Left forelimb (tissue), 1 donor: ENCODE measurements at places on chromosomes 4 and X.

- DNase-seq: peak; percentile 92
Measured at GRCh38 chr4:159102622-159103383, at the start of gene RAPGEF2. RAPGEF2 (plus strand) TSS chr4:159103079; CDS start chr4:159104163, 1,084 bp downstream.

DNA sequence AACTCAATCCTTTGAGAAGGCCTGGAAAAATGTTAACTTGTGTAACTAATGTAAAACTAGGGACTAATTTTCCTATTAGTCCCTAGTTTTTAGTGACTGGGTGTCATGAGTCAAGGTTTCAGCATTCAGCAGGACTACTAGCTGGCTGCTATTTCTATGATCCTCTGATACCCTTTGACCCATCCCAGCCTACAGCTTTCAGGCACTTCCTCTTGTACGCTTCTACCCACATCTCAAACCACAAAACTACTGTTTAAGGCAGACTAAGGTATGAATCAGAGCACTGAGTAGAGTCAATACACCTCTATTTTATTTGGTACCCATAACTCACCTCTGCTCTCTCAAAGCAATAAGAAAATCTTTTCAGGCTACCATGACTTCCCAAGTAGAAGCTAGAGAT is 809.6 kb downstream of the PDHA2 start:
- no peak for DNase-seq

DNA sequence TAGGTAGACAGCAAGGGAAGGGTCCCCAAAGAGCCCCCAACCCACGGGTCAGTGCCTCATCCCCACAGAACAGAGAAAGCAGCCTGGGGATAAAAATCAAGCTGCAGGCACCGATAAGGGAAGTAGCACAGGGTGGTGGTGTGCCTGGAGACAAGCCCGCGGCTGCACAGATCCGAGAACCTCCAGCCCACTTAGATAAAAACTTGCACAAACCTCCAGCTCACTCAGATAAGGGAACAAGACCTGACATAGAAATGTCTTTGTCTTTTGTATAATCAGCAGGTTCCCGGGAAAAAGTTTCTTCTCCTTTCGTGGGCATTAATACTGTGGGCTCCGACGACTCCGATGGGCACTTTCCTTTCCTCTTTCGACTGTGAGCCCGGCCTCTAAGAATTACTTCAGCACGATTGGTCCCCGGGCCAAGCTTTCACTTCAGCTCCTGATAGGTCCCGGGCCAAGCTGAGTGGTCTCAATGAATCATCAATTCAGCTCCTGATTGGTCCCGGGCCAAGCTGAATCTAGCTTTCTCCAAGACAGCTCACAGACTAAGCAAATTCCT is 32.4 kb downstream of the PRDX4 start:
- no peak for DNase-seq

DNA sequence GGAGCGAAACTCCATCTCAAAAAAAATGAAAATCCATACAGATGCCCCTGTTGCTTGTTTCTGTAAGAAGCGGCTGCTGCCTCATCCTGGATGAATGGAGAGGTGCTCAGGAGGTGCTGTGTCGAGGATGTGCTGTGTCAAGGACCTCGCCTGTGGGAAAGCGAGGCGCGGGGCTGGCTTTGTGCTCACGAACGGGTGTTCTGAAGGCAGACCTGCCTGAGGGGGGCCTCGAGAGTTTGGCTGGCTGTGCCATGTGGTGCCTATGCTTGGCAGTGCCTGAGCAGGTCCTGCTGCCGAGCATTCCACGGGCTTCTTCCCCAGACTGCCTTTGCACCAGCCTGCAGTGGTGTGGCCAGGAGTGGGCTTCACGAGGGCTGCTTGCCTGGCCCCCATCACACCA is 61.5 kb downstream of the NSD2 start:
- DNase-seq: no peak

DNA sequence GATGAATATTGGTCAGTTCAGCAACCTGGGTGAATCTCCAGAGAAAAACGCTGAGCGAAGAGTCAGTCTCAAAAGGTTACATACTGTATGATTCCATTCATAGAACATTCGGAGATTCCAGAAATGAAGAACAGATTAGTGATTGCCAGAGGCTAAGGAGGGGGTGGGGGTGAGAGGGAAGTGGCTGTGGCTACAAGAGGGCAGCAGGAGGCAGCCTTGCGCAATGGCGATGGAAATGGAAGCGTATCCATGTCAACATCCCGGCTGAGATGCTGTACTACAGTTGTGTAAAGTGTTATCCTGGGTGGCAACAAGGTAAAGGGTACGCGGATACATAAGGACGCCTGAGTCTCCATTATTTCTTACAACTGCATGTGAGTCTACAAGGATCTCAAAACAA is 18.0 kb downstream of the LYAR start:
- DNase-seq: no peak

DNA sequence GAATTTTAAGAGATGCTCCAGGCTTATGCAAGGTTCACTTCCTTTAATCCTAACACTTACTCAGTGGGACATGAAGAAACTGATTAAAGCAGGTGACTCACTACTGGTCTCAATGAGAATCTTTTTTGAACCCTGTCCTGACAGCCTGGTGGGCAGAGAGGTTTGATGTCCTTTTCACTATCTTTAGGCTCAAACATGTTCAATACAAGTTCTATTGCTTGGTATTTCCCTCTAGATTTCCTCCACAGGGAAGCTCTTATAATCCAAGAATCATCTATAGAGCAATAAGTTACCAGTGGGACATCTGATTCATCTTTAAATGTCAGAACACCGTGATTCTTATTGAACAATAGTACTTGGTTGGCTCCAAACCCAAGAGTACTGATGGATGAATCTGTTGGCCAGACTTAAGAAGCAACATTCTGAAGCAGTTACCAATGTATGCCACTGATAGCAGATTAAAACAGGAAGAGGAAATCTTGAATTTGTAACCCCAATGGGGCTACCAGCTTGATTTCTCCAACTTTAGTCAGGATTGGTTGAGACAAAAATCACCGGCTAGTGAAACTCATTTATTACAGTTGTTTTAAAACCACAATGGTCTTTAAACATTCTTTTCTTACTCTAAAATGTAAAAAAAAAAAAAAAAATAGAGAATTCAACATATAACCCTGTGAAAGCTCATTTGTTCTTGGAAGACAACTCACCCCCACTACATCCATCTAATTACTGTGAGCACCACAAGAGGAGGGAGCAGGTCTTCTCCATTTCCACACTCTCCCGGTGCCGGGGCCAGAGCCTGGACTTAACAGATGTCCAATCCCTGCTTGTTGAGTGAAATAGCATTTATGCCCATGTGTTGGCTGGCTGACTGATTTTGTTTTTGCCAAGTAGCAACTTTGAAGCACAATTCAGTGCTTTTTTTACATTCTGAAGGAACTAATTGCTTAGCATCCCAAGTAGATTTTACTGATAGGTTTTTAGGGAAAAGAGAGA is 43.3 kb downstream of the FGFBP1 start:
- DNase-seq: no peak

- DNase-seq: no peak
Measured at GRCh38 chrX:53605004-53605403, 81.5 kb downstream of the HUWE1 start.

- DNase-seq: no peak
Measured at GRCh38 chr4:2745516-2745915, 10.6 kb downstream of the TNIP2 start.

- no peak for DNase-seq
Measured at GRCh38 chr4:173128199-173128890, 40.3 kb upstream of the GALNT7 start.

GRCh38 chr4:162645381-162645780 is 481.6 kb upstream of the FSTL5 start:
- DNase-seq: no peak

DNA sequence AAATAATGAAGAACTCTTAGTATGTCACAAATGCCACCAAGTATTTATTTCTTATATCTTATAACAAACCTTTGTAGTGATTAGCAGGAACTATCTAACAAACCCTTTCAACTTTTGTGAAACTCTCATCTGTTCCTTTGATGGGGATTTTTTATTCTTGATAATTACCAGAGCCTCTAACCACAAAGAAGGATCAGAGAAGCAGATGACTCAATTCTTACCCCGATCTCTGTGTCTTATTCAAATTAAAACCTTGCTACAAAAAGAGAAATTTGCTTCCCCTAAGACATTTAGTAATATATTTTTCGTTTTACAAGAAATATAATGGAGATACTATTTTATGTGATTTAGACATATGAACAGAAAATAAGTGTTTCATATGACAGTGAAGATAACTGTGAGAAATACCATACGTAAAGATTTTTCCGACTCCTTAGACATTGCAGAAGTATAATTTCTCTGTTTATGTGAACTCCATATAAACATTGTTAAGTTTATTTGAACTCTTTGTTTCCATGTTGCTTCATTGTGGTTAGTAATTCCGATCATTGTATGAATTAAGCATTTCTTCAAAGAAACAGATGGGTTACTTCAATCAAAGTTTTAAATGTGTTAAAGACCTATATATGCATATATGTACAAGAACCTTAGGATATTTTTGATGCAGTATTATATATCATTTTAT is 205.4 kb downstream of the CFAP299 start:
- DNase-seq: no peak

DNA sequence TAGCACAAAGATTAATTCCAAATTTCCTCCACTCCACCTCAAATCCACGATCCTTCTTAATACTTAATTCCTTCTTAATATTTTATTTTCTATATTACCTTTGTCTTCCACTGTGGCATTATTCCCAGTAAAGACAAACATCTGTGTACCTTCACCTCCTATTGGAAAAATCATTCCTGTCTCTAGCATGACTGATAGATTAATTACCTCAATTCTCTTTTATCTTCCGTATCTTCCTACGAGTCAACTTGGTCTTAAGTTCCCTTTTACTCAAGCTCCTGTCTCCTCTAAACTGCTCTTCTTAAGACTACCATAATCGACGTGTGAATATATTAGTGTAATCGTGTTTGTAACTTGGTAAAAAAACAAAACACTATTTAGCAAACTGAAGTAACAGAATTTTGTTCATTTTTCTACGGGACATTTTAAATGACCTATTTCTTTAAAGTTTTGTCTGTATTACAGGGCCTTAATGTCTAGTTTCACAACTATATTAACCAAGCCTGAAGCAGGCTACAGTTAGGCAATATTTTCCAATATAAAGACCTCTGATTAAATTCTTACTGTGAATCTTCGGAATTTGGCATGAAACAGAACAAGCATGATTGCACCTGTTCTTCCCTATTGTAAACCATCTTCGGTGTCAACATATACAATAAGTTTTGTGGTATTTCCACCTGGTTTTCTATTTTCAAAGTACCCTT is 1.1 kb upstream of the USP38 start:
- DNase-seq: no peak

DNA sequence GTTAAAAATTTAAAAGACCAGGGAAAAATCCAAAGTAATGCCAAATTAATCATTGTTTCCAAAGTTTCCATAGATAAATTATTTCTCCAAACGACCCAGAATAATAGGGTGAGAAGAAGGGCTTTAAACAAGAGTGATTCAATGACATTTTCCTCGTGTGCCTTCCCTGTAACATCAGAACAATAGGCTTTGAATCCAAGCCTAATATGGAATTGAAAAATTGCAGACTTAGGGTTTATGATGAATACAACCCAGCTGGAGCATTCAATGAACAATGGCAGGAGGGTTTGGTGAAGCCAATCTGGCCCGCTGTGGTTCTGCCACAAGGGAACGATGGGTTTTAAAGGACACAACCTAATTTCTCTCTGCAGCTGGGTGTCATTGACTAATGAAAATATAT is 94.2 kb downstream of the CBLL2 start:
- no peak for DNase-seq

GRCh38 chr4:735583-735982 is 30.0 kb downstream of the PCGF3 start:
- no peak for DNase-seq

- DNase-seq: no peak
Measured at GRCh38 chr4:128658214-128658631, 151.3 kb upstream of the JADE1 start.
